Activated CD4-positive, alpha-beta T cell treated with anti-CD3 and anti-CD28 coated beads, Interleukin-2, amount 10 ng/mL, durations not matched to agents 7 days and 5 days (primary cell): ENCODE measurements at places on chromosomes 13 and 19. TPM values are rescaled to one million over a fixed set of nuclear protein-coding genes. Genes with fewer than 3 reads are reported as not detected.

GAPDHS gene
- total RNA-seq, result not detected

- no peak overlapping the region for H3K4me3 ChIP-seq
- H3K27me3 ChIP-seq, result peaks cover 3% of the 10 kb centered on the region
- no peaks in the 10 kb centered on the region for H3K36me3 ChIP-seq
- no peak for DNase-seq
- no peaks in the 10 kb centered on the region for H3K4me1 ChIP-seq
These were observed 37.0 kb downstream of the NWD1 start for GRCh38 chr19:16756649-16757048.

ZNF471 gene
- 1.1 TPM for total RNA-seq

FGF22 gene
- total RNA-seq, result not detected
